ENCODE measurements at places on chromosomes 4 and X.

- DNase-seq = no peak
These were observed 16.1 kb upstream of the WAS start for GRCh38 chrX:48667509-48667908.

DNA sequence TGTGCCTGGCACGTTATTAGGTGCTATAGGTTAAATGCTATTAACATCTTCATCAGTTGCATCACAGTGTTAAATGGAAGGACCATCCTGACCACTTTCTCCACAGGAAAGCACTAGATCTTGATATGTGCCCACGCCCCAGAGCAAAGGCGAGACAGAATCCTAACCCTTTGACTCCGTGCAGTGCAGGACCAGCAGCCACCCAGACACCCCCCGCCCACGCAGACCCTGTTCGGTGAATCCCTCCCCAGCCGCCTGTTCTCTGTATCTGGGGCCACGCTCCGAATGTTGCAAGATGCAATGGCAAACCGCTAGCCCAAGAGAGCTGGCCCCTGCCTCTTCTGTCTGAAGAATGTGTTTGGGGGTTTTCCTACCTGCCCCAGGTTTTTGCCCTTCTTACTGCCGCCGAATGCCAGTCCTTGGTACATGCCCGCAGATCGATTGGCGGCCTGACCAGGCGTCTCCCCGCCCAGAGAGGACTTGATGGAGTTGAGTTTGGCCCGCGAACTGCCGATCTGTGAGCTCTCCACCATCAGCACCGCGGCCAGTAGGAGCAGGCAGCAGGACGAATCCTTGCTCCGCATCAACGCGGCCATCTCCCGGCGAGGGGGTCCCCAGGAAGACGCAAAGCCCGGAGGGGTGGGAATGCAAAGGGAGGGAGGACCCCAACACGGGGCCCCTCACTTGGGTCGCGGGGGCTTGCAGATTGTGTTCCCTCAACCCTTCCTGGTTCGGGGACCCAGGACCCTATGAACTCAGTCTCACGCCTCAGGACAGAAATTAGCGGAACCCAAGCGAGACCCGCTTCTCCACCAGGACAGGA, 906 bp downstream of the DKK2 start:
- DNase-seq = no peak

- no peak for DNase-seq
These were observed 91.4 kb downstream of the STK32B start for GRCh38 chr4:5142726-5143125.

GRCh38 chrX:51144828-51145442, 187.7 kb upstream of the NUDT10 start:
- no peak for DNase-seq

DNA sequence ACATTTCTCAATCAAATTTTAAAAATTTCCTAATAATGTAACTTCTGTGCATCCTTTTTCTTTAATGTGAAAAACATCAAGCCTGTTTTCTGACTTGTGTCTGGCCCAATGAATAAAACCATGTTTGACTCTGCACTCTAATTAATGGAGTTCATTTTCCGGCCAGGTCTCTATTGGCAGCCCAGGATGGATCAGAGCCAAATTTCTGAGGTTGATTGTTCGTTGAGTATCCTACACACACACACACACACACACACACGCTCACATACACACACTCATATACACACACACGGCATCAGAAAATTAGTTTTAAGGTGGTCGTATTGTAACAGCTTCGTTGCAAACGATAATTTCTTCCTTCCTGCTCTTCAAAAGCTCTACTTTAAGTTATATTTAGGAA, 28.9 kb upstream of the TLL1 start:
- DNase-seq = no peak

DNA sequence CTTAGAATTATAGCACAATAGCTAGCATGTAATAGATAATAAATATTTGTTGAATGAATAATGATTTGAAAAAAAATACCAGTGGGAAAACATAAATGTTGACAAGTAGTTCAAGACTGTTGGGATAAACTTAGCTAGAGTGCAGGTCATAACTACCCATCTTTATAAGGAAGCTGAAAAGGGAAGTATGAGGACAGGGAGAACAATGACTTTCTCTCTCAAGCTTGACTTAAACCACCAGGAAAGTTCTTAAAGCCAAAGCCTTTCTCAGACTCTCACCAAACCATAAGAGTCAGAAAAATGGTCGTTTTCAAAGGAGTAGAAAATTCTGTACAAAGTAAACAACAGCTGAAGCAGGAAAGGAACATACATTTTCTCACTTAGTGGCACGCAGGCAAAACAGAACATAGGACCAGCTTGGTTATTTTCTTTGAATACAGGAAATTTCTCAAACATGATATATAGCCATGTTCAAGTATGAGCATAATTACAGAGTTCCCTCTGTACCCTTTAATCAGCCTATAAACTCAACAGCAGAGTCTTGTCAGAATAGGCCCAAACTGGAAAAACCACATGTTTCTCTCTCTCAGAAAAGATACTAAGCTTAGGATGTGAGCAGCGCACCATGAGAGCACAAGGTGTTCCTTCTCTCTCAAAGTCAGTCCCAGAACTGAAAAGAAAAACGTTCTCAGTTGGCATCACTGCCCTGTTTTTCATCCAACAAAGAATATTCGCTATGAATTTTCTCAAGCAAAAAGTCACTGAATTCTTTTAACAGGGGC, 28.7 kb downstream of the MAPK10 start:
- no peak for DNase-seq

- DNase-seq = no peak
These were observed 86.5 kb upstream of the LEF1 start for GRCh38 chr4:108255203-108255747.

DNA sequence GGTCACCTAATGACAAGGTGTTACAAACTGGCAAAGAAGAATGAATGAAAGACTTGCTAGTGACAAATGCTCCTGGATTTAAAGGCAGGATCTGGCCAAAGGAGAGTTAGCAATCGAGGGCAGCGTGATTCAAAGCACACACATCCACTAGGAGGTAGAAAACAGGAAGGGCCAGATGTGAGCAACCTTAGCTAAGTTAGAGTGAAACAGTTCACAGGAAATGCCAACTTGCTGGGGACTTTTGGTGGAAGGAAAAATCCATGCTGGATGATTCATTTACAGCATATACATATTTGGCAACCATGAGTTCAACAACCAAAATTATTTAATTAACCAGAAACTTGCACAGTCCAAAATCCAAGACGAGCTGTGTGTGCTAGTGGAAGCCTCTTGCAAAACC, 276.9 kb downstream of the PTTG2 start:
- DNase-seq = no peak

DNA sequence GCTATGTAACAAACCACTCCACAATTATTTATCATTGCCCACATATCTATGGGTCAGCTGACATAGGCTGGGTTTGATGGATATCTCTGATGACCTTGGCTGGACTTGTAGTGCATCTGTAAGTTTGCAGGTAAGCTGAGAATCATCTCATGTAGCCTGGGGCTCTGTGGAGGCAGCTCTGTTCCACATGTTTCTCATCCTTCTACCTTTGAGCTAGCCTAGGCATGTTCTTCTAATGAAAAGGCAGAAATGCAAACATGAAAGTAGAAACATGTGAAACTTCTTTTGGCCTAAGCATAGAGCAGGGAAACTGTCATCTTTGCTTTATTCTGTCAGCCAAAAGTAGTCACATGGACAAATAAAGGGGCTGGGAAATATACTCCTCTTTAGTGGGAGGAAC, 18.2 kb downstream of the MRPL1 start:
- no peak for DNase-seq

- no peak for DNase-seq
These were observed 4.5 kb downstream of the SMIM9 start for GRCh38 chrX:154829926-154830442.

GRCh38 chrX:97790850-97791249, 907.1 kb downstream of the RPA4 start:
- DNase-seq = no peak

GRCh38 chr4:168560184-168561180, 63.6 kb downstream of the PALLD start:
- DNase-seq = no peak

DNA sequence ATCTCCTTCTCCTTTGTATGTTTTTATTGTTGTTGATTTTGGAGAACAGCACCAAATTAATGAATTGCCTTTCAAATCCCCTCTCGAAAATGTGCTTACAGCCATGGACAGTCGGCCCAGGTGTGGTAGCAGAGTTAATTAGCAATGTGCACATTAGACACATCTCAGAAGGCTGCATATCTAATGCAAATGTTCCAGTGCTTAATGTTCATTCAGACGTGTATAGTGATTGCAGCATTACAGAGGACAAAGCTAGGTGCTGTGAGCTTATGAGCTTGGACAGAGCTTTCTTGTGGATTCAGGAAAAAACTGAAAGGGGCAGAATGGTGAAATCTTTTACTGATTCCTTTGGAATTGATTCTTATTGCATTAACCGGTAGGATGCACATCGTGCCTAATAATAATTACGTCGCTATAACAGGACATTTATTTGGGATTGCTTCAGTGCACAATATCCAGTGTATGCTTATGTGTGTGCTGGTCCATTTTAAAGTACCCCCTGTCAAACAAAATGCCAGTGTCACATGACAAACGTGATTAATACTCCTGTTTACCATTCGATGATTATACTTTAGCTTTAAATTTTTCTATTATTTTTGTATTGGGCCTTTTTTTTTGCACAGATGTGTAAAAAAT, 552.9 kb upstream of the EPHA5 start:
- DNase-seq = no peak

- no peak for DNase-seq
These were observed 27.8 kb downstream of the PIR start for GRCh38 chrX:15465347-15465746.

- no peak for DNase-seq
These were observed 63.0 kb downstream of the ARHGAP10 start for GRCh38 chr4:147794787-147795413.

DNA sequence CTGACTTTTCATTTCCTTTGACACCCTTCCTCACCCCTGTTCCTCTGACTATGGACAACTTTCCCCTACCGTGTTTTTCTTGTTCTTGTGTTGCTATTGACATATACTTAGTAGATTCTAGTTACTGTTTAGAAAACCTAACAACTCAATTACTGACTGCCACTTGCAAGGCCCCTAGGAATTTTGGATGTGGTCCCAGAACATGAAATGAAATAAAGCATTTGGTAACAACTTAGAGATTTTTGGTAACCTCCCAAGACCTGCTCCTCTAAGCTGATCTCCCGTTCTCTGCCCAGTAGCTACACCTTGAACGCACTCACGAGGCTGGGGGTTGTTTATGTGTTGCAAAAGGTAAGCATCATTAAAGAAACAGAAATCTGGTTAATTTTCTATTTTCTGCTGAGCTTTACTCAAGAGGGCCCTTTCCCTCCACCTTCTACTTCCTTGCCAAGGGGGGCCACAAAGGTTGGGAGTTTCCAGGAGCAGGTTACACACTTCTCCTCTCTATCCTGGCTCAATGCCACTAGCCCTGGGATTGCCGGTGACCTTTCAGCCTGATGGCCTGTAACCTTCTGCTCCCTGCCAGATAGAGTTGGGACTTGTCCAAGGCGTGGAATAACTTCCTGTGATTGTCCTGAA, 20.5 kb downstream of the GAB3 start:
- DNase-seq = no peak

GRCh38 chr4:17336524-17336961, 175.3 kb downstream of the QDPR start:
- DNase-seq = peak; percentile 74

DNA sequence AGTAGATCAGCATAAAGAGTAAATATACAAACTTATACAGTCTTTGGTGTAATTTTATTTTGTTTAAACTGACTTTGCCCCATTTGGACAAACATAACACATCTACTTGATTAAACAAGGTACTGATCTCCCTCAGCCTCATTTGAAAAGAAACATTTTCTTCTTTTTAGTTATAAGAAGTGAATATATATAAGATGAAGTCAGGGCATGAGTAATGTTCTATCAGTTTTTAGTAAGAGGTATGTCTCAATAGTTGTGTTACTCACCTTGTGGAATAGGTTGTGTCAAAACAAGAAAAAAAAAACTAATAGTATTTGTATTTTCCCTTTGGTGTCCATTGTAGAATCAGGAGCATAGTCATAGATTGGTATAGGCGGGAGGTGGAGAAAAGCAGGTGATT, 327.4 kb downstream of the RPA4 start:
- no peak for DNase-seq

DNA sequence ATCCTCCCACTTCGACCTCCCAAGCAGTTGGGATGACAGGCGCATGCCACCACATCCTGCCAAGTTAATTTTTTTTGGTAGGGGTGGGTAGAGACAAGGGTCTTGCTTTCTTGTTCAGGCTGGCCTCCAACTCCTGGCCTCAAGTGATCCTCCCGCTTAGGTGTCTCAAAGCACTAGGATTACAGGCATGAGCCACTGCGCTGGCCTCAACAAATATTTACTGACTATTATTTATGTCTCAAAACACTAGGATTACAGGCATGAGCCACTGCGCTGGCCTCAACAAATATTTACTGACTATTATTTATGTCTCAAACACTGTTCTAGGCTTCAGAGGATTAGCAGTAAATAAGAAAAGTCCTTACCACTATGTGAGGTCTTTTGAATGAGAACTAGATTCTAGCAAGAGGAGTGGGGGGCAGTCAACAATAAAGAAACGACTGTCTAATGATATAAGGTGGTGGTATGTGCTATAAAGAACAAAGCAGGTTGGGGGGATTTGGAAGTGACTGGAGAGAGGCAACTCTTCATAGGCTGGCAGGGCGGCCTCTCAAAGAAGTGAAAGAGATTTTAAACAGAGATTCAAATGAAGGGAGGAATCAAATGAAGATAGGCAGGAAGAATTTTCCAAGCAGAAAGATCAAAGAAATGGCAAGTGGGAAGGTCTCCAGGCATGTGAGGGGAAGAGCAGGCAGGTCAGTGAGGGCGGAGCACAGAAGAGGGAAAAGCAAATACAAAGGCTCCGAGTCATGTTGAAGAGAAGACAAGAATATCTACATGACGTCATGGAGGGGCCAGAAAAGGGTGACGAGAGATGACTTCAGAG, 12.7 kb upstream of the ACSL1 start:
- DNase-seq = no peak

GRCh38 chr4:14742054-14742453, 260.2 kb upstream of the CPEB2 start:
- no peak for DNase-seq

GRCh38 chrX:45868425-45868824, 667.7 kb upstream of the DIPK2B start:
- DNase-seq = no peak

DNA sequence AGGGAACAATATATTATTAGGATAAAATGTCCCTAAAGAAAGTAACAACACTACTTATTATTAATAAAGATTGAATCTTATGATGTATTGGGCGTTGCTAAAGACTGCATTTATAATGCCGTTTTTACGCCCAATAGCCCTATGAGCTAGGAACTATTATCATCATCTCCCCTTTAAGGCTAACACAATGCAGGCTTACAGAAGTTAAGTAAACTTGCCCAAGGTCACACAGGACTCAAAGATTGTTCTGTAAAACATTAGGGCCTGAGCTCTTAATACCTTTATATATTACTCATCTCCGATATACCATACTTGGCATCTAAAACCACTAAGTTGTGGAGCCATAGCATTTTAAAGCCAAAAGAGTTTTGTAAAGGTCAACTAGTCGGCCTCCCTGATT, 149.5 kb downstream of the FAM13A start:
- DNase-seq = no peak

GRCh38 chr4:126939401-126939800, 693.4 kb upstream of the INTU start:
- no peak for DNase-seq

- no peak for DNase-seq
These were observed 28.3 kb downstream of the ZFYVE28 start for GRCh38 chr4:2390146-2390545.

- no peak for DNase-seq
These were observed 87.9 kb downstream of the CRLF2 start for GRCh38 chrX:1124531-1124930.
